SHP77 (cell line): ENCODE measurements at places on chromosomes 2 and 18.

- DNase-seq, result no peak
Observed at GRCh38 chr2:23411752-23412431, 26.9 kb downstream of the KLHL29 start.

DNA sequence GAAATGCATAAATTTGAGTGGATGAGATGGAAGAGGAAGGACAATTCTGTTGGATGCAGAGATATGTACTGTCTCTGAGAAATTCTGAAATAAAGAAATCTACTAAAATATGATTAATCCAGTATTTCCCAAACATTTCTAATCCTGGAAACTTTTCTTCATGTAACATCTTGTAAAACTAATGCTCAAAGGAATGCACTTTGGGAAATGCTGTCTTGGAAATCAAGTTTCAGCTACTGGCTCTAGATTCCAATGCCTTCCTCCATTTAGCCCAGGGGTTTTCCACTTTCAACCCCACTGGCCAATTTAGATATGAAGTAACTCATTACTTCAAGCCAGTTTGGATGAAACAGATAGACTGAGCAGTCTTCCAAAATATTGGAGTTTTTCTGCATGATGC is 355.1 kb downstream of the TXNL1 start:
- no peak for DNase-seq

DNA sequence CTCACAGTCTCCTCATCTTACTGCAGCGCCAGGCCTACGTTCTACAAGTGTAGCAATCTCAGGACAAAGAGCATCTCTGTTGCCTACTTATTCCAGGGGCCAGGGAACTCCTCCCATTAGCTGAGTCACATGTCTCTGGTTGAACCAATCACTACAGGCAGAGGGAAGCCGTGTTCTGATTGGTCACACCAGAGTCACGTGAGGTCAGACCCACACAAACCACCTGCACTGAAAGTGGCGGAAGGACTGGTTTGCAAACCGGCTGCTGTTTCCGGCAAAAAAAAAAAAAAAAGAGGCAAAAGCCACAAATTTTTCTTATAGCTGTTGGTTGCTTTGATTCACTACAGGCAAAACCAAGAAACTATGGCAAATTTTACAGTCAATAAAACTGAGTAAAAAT is 21.9 kb upstream of the USP14 start:
- DNase-seq, result no peak

- DNase-seq, result no peak
Observed at GRCh38 chr2:44531289-44531688, 169.5 kb downstream of the CAMKMT start.

DNA sequence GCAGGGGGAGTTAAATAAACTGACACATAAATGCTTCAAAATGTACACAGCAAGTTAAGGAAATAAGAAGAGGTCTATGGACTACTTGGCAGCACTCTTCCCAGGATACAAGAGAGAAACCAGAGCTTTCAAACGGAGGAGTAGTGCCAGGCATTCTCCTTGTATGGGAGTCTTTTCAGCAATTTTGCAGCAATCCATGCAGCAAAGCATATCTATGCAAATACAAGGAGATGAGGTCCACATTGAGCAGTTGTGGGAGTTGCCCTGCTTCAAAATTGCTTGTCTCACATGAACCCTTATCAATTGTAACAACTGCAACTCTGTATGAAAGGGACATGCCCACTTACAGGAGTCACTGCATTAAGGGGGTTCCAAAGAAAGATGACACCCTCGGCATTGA is 37.8 kb downstream of the SCN9A start:
- no peak for DNase-seq

GRCh38 chr18:9079818-9080528 is 22.5 kb upstream of the NDUFV2 start:
- DNase-seq, result no peak

- DNase-seq, result no peak
Observed at GRCh38 chr2:196291426-196291825, 120.0 kb upstream of the STK17B start.

DNA sequence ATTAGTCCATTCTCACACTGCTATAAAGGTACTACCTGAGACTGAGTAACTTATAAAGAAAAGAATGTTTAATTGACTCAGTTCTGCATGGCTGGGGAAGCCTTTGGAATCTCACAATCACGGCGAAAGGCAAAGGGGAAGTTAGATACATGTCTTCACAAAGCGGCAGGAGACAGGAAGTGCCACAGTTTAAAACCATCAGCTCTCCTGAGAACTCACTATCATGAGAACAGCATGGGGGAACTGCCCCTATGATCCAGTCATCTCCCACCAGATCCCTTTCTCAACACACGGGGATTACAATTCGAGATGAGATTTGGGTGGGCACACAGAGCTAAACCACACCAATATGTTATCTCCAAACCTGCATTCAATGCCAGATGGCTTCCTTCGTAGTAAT is 716.1 kb downstream of the DCC start:
- DNase-seq, result no peak

DNA sequence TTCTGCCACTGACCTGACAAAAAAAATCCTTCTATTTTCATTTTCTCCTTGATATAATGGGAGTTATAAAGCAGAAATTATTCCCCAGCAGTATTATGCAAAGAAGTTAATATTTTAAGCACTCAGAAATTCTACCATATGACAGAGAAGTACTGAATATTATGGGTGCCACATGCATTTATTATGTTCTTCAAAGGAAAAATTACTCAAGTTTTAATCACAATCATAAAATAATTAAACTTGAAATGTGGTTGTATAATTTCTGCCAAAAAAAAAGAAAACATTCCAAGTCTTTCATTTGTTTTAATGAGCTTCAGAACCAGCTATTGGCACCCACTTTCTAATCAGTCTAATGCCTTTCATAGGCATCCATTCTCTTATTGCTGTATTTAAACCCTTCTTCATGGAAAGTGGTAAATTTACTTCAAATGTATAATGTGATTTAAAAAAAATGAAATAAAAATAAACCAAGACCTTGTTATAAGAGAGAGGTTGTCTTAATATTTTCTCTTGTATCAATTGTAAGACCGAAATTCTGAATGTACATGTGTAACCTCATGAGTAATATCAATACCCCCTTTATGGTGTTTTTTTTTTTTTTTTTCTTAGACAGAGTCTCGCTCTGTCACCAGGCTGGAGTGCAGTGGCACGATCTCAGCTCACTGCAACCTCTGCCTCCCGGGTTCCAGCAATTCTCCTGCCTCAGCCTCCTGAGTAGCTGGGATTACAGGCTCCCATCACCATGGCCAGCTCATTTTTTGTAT is 302.3 kb downstream of the IRS1 start:
- no peak for DNase-seq

DNA sequence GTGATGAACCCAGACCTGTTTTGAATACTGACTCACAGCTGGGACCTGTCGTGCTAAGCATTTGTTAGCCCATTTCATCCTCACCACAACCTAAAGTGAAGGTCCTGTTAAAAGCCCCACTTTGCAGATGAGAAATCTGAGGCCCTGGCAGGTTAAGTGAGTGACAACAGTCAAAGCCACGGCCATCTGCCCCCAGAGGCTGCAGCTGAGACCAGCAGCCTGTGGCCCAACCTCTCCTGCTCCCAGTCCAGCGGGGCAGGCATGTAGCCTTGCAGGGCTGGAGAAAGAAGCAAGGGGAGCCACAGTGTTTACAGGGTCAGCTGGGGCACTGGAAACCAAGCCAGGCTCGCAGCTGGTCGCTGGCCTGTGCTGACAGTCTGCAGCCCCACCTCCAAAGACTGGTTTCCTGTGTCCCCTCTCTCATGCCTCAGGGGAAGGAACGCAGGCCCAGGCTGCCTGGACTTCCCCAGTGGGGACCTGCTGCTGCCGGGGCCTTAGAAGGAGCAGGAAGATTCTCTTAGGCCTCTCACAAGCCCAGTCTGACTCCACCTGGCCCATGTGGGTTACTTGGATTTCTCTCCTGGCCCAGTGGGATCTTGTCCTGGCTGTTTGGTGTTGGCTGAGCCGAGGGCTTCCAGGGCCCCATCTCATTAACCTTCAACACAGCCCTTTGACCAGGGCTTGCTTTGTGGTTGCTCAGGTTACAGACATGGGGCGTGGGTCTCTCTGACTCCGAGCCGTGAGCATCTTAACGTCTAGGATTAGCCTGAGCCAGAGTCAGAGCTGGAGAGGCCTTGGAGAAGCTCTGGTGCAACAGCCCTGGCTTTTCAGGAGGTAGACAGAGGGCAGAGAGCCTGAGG is 1.7 kb downstream of the INPP5D start:
- DNase-seq, result peak; percentile 7

DNA sequence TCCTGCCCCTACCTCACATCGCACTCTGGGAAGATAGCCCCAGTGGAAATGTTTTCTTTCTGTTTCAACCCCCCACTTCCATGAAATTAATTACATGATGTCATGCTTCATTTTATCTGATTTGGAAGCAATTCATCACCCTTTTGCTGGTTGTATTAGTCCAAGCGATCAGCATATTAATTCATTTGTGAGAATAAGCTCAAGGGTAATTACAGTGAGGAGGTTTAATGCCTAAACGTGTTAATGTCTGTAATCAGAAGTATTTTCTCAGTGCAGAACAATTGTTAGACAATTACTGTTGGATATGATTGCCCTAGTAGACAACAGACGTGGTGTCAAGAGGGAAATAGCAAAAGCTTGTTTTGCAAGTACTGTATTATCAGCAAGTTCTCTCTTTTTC is 746.3 kb downstream of the CPS1 start:
- DNase-seq, result no peak

GRCh38 chr18:21064347-21064746 is 47.3 kb downstream of the ROCK1 start:
- no peak for DNase-seq

DNA sequence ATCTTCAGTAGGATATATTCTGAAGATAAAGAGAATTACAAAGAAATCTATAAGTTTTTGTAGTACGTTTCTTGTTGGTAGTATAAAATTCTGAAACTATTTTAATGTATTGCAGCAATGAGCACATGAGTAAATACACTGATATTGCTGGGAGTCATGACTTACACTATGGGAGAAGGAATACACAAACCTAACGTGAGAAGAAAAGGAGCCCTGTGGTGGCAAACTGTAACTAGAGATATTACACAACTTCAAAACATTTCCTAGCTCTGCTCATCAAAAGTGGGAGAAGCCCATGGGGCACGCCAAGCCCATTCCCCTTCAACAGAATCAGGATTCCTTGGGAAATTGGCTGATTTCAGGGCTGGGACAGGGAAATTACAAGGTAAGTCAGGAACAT is 20.5 kb downstream of the SPIRE1 start:
- DNase-seq, result no peak

DNA sequence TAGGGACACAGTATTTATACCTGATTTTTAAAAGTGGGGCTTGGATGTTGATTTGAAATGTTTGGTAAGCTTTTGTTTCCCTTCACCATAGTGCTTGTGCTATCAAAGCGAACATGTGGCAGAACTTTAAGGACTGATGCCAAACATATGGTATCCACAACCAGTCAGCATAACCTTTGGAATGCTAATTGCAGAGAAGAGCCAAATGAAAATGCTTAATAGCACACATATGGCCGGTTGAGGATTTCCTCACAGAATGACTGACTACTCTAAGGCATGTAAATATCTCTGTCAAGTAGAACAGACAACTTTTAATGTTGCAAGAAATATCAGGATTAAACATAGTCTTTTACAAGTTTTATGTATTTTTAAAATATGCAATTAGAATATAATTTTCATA is 120.9 kb upstream of the COL3A1 start:
- DNase-seq, result no peak

DNA sequence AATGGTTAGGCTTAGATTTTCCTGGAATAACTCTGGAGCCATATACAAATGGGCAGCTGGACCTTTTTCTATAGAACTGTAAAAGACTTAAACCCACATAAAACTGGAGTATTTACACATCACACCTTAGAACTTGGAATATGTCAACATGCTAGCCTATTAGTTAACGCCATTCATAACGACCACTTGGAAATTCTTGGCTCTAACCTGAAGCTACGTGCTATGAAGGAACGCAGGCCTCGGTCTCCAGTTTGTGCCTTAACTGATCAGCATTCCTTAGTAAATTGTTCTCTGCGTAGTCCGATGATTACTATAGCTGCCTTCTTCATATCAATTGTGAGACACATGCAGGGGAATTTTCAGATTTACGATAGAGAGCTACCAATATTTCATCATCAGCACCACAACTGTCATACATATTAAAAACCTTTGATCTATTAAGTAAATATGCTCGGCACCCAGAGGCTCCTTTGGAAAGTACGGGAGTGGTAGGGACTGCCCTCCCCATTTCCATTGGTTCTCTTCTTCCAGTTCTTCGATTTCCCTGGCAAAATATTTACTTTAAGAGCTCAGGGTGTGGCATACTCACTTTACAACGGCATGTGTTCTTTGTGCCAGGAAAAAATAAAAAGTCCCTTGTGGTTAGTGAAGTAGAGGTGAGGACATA is 17.5 kb upstream of the CCL20 start:
- DNase-seq, result no peak

- DNase-seq, result no peak
Observed at GRCh38 chr2:225008935-225009334, 33.3 kb downstream of the DOCK10 start.
